Small intestine (tissue), 16 donors: ENCODE measurements at places on chromosomes 12 and 14.

- DNase-seq, result no peak
Measured at GRCh38 chr12:1287446-1287975, 296.5 kb downstream of the ERC1 start.

DNA sequence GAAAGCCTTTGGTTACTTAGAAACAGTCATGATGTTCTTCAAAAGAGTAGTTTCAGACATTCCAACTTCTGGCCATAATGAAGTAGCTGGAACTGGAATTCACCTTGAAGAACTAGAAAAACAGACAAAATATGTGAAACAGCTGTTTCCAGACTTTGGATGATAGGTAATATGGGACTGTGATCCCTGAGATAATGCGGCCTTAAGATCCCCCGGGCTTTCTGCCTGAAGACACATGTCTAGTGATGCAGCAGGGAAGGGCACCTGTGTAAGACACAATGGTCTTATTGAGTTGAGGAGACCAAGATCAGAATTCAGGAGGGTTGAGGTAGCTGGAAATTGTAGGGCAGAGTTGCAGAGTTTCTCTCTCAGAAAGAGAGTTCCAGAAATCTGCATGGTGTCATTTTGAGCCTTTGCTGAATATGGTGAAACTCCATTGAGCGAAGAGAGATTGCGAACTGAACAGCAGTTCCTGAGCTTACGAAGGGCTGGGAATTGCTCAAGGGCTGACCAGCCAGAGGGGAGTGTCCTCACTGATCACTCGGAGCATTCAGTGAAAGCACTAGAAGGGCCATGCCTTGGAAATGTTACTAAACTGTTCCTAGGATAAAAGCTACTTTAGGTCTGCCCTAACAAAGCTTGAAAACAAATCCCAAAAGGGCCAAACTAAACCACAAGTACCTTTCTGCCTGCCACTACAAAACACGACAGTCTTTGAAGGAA lies 41.7 kb upstream of the FRS2 start:
- no peak for DNase-seq

GRCh38 chr12:89821896-89822295 lies 113.3 kb upstream of the ATP2B1 start:
- DNase-seq, result no peak

DNA sequence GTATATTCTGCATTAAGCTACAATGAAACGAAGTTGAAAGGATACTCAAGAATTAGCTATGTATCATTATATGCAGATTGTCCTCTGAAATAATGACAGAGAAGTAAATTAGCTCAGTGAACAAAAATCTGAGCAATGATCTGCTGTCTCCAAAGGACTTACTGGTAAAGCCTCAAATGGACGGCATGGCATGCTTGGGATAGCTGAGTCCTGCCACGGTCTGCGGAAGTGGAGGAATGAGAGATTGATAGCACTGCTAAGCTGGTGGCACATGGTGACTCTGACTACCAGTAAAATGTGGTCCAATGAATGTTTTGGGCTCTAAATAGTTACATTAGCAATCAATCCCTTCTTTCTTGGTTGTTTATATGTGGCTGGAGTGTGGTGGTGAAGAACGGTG lies 3.7 kb upstream of the DENND5B start:
- DNase-seq, result no peak

- DNase-seq, result no peak
Measured at GRCh38 chr12:127829281-127830064, 437.5 kb upstream of the TMEM132C start.

GRCh38 chr12:19978193-19978592 lies 390.1 kb upstream of the PDE3A start:
- no peak for DNase-seq

- DNase-seq, result no peak
Measured at GRCh38 chr12:80559766-80560165, 115.7 kb downstream of the PTPRQ start.

DNA sequence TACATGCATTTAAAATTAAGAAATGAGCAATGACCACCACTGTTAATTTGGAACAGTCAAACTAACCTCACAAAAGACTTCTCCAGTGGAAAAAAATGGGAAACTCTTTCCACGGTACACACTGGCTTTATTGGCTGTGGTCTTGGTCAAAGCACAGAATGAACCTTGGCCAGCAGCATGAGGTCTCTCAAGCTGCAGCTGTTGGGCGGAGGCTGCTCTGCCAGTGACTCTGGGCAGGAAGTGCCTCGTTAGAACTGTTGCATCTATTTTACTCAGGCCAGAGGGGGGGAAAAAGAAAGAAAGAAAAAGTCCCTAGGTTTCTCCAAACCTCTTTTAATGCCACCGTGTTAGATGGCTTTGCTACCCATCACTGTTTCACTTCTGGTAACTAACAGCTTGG lies 279.8 kb upstream of the DIO2 start:
- peak; percentile 41 for DNase-seq

- no peak for DNase-seq
Measured at GRCh38 chr12:69991690-69992288, 166.8 kb downstream of the MYRFL start.

DNA sequence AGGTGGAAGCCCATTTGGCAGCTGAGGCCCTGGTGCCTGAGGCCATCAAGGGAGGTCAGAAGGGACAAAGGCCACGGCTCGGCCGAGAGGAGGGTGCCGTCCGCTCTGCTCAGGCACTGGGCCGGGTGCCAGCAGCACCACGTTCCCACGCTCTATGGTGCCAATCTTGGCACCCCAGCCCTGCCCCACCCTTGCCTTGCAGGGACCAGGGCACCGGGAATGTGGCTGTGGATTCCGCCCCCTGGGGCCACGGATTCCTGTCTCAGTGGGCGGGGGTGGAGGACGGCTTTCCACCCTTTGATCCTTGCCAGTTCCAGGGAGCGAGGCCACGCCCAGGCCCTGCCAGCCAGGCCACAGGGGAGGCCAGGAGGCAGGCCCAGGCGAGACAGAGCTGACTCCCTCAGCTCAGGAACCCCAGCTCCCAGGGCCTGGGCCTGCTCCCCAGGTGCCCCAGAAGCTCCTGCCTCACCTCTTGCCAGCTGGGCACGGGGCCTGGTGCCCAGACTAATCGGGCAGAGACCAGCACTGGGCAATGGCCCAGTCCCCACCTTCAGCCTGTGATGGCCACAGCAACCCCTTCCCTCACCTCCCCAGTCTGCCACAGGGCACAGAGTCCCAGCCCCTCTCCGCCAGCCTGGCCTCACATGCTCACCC lies 26.4 kb upstream of the GPR132 start:
- DNase-seq, result peak; percentile 98

DNA sequence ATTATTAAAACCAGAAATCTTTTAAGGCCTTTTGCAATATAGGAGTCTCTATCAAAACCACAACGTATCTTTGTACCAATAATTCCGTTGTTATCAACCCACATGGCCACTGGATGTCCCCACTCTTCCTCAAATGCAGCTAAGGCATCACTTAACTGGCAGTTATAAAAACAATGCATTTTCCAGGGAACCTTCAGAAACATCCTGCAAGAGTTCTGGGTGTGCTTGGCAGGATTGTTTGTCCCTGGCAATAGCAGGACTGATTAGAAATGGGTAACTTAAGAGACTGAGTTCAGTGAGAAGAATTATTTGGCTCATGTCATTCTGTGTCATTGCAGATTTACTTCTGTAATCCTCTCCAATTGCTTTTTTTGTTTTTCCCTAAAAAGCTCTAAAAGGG lies 112.0 kb downstream of the SLC15A5 start:
- DNase-seq, result peak; percentile 65

GRCh38 chr12:75955251-75955650 lies 76.3 kb downstream of the PHLDA1 start:
- DNase-seq, result no peak

DNA sequence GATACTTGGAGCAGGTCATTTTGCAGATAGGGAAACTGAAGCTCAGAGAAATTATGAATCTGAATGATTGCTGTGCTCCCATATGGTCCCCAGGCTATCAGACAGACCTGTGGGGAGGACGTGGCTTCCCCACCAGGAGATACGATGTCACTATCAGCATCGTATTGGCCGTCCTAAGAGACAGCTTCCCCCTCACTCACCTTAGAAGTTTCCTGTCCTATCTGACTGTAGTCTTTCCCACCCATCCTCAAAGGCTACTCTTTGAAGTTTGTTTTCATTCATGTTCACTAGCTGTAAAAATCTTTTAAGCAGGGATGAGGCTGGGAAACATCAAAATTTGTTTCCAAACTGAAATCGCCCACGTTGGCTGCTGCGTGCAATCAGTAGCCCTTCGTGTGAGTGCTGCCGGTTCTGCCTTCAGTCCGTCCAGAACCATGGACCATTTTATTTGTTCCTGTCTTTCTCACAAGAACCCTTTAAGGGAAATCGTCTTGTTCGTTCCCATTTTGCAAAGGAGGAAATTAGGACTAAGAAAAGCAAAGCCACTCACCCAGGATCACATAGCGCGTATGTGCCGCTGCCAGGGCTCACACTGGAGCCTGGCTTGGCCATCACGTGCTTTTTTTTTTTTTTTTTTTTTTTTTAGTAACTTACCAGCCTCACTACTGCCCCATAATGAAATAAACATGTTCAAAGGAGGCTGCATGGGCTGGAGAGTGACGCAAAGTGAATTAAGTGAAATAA lies 1.0 kb upstream of the KDM2B start:
- peak; percentile 32 for DNase-seq

DNA sequence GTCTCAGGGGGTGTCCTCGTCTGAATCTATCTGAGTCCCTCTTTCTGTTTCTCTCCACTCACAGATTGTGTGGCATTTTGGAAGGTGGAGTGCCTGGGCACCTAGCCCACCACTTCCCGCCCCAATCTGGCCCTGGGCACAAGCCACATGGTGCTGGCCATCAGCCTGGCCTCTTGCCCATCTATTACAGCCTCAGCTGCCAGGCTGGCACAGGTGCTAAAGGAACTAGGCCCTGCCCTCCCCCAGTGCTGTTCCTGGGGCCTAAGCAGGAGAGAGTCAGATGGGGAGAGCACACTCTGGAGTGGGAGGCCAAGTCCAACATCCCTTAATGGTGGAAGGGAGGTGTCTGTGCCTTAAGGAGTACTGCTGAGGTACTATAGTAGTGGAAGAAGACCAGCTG lies 8.3 kb upstream of the CALCOCO1 start:
- DNase-seq, result no peak

DNA sequence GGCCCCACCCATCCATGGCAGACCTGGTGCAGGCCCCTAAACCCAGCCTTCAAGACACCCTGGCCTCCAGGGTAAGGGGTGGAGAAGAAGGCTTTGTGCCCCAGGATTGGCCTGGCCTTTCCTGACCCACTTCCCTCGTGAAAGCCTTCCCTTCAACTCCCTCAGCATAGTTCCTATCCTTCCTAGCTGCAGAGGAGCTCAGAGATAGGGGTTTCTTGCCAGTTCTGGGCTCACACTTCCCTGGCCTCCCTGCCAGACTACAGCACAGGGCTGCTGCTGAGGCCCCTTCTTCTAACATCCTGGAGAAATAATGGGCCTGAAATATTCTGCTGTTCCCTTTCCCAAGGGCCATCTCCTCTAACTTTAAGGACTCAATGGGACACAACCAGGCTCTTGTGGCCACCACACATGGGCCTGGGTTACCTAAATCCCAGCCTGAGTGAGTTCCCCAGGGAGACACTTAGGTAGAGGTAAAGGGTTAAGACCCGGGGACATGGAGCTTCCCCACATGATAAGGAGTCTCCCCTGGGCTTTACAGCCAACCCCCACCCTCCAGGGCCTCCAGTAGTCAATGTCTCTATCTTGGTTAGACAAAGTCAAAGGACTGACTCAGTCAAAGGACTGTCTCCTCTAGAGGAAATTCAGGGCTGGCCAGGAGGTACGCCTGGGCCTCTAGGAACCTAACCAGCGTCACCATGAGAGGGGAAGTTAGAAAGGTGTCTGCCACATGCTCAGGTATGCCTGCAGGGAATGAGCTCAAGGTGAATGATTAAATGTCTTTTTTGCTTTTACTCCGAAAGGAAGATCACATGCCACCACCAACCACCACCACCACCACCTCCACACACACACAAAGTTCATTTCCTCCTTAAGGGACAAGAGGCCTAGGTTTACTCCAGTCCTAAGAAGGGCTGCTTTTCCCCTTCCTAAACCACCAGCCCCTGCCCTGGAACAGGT lies 7.1 kb downstream of the ZFP36L1 start:
- peak; percentile 78 for DNase-seq

GRCh38 chr12:50297027-50297426 lies 13.7 kb upstream of the LIMA1 start:
- DNase-seq, result no peak

- no peak for DNase-seq
Measured at GRCh38 chr12:68915055-68915454, 17.9 kb downstream of the CPM start.

DNA sequence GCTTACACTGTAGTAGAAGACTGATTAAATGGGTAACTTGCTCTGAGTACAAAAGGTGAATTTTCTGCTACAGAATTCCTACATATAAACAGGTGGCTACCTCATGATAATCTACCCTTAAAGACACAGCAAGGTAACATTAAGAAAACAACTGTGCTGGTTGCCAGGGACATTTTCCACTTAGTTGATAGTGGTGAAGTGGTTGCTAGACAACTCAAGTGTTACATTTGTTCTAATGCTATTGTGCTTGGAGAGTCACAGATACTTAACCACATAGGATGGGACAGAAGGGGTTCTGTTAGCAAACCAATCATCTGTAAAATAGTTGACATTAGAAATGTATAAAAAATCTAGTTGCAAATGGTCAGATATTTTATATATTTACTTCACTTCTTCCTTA lies 870.3 kb upstream of the SEL1L start:
- DNase-seq, result no peak

GRCh38 chr12:2984249-2984648 lies 25.1 kb downstream of the TEAD4 start:
- no peak for DNase-seq

- DNase-seq, result no peak
Measured at GRCh38 chr14:63605041-63605532, 36.6 kb downstream of the WDR89 start.

- DNase-seq, result no peak
Measured at GRCh38 chr12:20510811-20511210, 142.5 kb downstream of the PDE3A start.

- DNase-seq, result peak; percentile 86
Measured at GRCh38 chr14:75223664-75224154, 47.3 kb upstream of the TMED10 start.

GRCh38 chr14:54814076-54814475 lies 88.5 kb downstream of the GCH1 start:
- no peak for DNase-seq

GRCh38 chr14:72517736-72518135 lies 376.2 kb downstream of the DPF3 start:
- no peak for DNase-seq

GRCh38 chr12:6214633-6215032 lies 14.4 kb downstream of the CD9 start:
- DNase-seq, result no peak

DNA sequence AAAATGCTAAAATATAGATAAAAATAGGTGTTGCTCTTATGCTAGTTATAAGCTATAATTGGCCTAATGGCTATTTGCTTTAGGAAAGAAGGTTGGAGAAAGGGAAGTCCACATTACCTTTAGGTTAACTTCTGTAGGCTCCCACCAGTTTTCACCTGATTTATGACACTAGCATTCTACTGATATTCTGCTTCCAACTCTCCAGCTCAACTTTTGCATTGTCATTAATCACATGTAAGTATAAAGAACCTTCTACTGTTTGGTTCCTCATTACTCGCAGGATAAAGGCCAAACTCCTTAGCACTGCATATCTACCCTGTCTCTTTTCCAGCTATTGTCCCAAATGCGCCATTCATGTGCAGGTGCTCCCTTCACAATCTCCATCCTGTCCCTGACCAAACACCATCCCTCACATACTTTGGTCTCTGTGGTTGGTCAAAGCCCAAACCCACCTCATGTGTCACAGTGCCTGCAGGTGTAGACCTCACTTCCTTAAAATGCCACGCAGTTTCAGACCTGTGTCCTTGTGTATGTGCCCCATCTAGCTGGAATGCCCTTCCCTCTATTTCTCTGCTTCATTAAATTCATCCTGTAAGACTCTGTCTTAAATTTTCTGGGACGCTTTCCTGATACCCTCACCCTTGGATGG lies 3.3 kb downstream of the DDHD1 start:
- no peak for DNase-seq
